Chondrocyte (in vitro differentiated cells): ENCODE measurements at places on chromosomes 2 and 18. TPM values are rescaled to one million over a fixed set of nuclear protein-coding genes. Genes with fewer than 3 reads are reported as not detected.

DNA sequence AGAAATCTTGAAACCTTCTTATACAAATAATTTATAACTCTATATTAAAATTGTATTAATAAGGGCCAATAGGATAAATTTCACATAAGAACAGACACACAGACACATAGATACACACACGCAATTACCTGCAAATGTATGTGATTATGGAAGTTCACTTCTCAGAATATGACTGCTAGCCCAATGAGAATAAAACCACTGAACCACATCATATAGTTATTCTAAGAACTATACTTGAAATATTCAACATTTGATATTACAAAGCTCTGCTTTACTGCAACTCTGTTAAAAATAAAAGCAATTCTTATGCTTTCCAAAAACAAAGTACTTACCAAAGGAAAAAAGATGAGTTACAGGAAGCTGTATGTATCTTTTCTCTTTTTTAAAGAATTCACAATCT, 51.1 kb downstream of the PGAP1 start:
- DNase-seq: no peak

DNA sequence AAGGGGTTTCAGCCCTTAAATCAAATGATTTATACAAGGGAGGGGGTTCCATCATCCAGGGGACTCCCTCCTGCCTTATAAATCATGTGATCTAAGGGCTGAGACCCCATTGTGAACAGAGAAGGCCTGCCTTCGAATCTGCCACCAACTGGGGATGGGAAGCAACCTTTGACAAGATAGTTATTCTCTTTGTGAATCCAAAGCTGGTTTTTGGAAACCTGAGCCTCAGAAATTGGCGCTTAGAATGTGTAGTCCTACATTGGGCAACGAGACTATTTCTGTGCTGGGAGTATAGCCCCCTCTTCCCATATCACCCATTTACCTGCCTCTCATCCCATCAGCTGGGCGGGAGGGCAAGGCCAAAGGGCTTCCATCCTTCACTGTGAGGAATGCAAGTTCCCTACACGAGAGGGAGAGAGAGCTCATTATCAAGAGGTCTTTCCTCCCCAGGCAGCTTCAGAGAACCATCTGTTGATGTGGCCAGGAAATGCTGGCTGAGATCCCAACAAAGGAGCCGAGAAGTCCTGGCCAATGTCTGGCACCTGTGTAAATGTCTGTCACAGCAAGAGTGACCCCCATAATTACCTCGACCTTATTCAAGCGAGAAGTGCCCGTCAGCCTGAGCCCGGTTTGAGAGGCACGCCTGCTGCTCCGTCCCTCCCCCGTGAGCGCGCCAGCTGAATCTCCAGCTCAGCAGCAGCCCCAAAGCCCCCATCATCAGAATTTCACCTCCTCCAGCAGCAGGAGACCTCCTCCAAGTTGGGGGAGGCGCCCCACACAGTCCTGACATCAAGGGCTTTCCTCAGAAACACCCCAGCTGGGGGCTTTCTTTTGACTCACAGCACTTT, 48.4 kb upstream of the APCDD1 start:
- DNase-seq: no peak

DNA sequence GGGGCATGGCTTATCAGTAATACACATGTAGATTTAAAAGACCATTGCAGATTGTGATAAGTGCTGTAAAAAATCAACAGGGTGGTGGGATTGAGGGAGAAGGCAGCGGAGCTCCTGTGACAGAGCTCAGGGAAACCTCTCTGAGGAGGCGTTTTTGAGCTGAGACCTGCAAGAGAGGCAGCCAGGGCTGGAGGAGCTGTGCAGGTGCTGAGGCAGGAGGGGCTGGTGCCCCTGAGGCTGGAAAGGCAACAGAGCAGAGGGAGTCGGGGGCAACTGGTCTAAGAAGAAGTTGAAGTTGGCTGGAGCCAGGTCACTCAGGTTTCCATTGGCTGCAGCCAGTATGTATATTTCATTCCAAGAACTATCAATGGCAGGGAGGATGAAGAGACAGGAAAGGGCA, 47.6 kb downstream of the KLHL29 start:
- no peak for DNase-seq

The AQP12B gene
- total RNA-seq: not detected in 3 replicates

The KCNS3 gene
- total RNA-seq: 0.37 to 0.41 TPM in 2 of 3 replicates, not detected in the other
